ENCODE measurements at places on chromosomes 4 and X.

DNA sequence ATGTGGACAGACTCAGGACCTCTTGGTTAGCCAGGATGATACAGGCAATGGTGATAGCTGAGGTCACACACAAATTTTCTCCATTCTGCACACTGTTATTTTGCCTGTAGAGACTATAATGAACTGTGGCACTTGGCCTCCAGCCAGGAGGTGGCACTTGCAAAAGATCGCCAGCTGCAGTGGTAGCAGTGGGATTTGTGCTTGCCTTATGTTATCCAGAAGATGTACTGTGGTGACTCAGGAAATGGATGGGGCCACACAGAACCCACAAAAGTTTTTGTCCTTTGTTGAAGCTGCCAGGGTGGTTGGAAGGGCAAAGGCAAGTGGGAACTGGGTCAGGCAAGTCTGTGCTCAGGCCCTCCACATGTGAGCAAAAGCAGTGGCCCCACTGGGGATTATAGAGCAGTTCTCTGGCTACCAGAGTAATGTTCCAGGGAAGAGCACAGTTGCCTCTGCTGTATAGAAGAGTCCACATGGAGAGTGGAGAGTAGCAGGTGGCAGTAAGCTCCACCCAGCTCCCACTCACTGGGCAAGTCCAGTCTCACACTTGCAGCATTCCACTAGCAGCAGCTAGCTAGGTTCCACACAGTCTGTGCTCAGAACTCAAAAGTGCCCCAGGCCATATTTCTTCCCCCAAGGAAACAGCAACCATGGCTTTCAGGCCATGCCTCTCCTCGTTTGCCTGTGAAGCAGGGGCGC is 5.9 kb upstream of the C4orf17 start:
- DNase-seq: peak; percentile 2

DNA sequence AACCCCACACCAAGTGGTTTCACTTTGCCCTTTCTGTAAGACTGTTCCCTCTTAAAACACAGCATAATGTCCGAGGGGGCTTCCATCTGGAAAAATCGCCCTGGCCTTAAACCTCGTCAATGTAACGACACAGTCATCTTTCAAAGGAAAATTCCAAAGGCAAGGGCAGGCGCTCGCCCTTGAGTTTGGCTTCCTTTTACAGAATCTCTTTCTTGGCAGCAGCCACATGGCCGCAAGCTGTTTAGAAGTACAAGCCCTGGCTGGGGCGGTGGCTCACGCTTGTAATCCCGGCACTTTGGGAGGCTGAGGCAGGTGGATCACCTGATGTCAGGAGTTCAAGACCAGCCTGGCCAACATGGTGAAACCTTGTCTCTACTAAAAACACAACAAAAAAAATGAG is 27.1 kb upstream of the GRPEL1 start:
- no peak for DNase-seq

GRCh38 chrX:106898462-106898861 is 4.7 kb downstream of the RIPPLY1 start:
- no peak for DNase-seq

- DNase-seq: no peak
Measured at GRCh38 chr4:15434091-15434490, 6.3 kb downstream of the C1QTNF7 start.

GRCh38 chr4:184681916-184682315 is 32.4 kb downstream of the PRIMPOL start:
- no peak for DNase-seq

DNA sequence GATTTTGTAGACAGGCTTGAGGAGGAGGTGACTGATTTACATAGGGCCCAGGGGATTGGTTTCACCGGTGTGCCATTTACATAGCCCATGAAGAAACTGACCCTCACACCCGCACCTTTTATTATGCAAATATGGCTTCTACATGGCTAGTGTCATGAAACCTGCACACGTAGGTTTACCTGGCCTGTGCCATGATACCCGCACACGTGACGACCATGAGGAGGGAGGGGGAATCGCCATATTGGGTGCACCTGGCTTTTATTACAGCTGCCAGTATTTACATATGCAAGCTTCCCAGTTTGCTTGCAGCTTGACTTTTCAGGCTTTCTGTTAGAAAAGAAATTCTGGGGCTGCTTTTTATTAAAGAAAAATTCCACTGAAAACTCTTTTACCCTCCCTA is 359.7 kb downstream of the ADAM29 start:
- DNase-seq: no peak

- no peak for DNase-seq
Measured at GRCh38 chr4:138308356-138308755, 66.2 kb upstream of the SLC7A11 start.

Data from activated naive CD8-positive, alpha-beta T cell treated with anti-CD3 and anti-CD28 coated beads for 36 hours (primary cell).